ENCODE measurements at places on chromosomes 1 and 21.

GRCh38 chr1:218983848-218984247, 189.8 kb upstream of the LYPLAL1 start:
- DNase-seq = no peak

GRCh38 chr1:3176028-3176427, 107.0 kb downstream of the PRDM16 start:
- DNase-seq = no peak

DNA sequence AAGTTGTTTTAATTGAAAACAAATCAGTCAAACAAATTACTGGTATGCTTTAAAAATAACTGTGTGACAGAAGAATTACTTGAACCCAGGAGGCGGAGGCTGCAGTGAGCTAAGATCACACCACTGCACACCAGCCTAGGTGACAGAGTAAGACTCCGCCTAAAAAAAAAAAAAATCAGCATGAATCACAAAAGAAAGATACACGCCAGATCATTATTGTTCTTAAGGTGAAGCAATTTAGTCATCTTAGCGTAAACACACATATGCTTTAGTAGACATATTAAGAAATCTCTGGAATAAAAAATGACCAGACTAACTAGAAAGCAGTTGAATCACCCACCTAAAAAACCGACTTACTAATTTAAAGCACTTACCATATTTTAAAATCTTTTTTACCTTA, 20.2 kb downstream of the RERE start:
- no peak for DNase-seq

DNA sequence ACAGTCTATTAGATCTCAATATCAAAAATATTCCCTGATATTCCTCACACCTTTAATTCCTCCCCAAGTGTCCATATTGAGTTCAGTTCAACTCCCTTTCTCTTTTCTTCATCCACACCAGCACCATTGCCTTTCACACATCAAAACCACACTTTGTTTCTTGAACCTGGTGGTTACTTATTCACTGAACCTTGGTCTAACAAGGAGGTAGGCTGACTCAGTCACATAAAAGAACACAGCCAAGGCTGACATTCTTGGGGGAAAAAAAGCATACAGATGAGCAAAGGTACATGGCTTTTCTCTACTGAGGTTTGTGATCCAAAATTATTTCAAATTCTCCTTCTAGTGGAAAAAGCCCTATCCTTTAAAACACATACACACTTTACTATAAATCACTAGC, 131.7 kb upstream of the USH2A start:
- DNase-seq = no peak

DNA sequence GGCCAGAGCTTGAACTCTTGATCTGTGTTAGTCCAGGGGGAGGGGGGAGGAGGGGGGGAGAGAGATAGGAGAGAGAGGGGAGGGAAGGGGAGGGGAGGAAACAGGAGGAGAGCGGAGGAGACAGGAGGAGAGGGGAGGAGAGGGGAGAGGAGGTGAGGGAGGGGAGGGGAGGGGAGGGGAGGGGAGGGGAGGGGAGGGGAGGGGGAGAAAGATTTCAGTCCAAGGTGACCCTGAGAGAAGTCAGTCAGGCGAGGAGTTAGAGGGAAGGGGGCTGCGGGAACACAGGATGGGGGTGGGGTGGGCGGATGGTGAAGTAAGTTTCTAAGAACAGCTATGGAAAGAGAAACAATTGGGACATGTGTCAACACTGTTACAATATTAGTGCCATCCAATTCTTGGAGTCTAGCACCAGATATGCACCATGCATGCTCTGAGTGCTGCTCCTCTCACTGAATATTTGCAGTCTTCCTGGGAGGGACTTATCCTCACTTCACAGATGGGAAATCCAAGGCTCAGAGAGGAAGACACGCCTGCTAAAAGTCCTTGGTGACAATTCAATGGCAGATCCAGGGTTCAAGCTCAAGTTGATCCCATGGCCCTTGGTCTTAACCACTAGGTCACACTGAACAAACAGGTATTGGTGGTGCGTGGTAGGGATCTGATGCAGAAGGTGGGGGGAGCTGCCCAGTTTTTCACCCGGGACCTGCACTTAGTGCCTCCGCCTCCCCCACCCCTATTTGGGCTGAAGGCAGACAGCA, 42.5 kb upstream of the ECE1 start:
- DNase-seq = no peak
